Non-pigmented ciliary epithelial cell (primary cell): ENCODE measurements at places on chromosomes 12 and 14.

DNA sequence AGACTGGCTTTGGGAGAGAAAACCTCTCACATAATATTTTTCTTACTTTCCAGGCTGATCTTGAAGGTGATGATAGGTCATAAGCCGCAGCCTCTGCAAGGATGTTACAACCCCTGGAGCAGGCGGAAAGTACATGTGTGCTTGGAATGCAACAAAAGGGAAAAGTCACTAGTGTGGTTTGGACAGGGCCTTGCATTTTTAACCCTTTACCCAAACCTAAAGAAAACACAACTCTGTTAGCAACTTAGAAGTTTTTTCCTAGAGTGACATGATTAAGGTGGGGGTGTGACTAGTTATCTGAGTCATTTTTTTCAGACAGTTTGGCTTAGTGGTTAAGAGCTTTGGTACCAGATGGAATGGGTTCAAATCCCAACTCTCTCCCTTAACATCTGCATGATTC is 97.0 kb downstream of the TMEM30B start:
- peak; percentile 70 for DNase-seq

DNA sequence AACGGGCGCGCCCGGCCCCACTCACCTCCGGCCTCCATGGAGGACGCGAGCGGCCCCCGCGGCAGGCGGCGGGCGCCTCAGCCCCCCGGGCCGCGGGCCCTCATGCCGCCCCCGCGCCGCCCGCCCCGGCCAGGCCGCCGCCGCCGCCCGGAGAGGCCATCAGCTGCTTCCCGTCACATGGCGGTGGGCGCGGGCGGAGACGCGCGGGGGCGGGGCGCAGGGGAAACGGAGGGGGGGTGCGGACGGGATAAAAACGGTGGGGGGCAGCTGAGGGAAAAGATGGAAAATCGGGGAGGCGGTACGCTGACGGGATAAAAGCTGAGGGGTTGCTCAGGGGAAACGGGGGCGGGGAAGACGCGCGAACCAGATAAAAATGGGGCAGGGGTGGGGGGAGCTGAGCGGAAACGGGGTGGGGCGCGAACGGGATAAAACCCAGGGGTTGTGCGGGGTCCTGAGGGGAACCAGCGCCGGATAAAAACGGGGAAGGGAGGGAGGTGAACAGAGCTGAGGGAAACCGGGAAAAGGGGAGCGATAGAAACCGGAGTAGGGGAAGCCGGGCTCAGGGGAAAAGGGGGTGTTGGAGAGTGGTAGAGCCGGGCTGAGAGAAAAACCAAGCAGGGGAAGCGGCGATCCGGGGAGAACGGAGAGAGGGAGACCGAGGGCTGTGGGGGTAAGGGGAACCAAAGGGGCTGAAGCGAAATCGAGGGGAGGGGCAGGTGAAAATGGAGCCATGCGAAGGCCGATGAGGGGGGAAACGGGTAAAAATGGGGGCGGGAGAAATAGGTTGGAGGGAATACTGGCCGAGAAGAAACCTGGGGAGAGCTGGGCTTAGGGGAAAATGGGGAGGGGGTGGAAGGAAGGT is at the start of gene WSB2:
Gene WSB2, minus strand, starts transcription at position 169 of the 862 bp plus-strand sequence. Its CDS starts 131 bp downstream, at position 38.
- DNase-seq: no peak

GRCh38 chr12:109126784-109127183 is 10.4 kb downstream of the ACACB start:
- DNase-seq: no peak

GRCh38 chr14:20760950-20761349 is 7.3 kb upstream of the EDDM3B start:
- DNase-seq: no peak

GRCh38 chr12:89059056-89059455 is 293.2 kb downstream of the DUSP6 start:
- DNase-seq: no peak

DNA sequence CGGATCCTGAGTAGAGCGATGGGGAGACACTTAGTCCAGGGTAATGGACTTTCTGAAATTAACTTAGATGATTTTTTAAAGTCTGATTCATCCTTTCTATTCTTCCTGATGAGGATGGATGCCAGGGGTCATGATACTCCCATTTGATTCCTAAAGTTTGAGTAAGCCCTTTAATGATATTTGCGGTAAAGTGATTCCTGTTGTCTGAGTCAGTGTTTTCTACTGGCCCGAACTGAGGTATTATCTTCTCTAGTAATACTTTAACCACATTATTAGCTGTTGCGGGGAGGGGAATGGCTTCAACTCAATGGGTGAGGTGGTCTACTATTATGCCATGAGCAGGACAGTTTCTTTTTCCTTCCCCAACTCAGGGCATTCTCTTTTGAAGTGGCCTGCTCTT is 111.6 kb downstream of the RIN3 start:
- DNase-seq: no peak

- no peak for DNase-seq
These were observed 76.0 kb downstream of the VCPKMT start for GRCh38 chr14:50040401-50040775.

DNA sequence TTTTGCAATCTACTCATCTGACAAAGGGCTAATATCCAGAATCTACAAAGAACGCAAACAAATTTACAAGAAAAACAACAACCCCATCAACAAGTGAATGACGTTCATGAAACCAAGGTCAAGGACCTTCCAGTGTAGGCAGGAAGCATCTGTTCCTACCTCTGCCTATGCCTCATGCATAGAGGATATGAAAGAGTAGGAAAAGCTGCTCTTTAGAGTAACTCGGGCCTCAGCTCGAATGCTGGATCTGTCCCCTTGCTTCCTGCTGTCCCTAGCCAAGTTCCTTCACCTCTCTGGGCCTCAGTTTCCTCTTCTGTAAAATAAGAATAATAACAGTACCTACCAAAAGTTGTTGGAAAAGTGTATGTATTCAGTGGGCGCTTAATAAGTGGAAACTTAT is 65.0 kb downstream of the FOXN4 start:
- DNase-seq: no peak

DNA sequence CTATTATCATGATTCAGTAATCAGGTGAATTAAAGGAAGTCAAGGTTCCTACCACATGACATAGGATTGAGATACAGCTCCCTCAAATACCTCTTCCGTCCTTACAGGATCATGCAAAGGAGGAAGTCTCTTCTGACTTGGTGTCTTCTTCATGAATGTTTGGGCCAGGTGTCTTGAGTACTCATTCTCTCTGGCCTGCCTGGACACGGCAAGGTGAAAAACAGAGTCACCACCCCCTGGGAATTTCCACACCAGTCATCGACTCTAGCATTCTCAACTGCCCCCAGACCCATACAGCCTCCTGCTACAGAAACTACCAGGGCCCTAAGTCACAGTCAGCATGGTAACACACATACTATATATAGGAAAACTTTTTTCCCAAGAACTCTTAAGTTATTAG is 44.9 kb upstream of the LTBP2 start:
- DNase-seq: no peak

DNA sequence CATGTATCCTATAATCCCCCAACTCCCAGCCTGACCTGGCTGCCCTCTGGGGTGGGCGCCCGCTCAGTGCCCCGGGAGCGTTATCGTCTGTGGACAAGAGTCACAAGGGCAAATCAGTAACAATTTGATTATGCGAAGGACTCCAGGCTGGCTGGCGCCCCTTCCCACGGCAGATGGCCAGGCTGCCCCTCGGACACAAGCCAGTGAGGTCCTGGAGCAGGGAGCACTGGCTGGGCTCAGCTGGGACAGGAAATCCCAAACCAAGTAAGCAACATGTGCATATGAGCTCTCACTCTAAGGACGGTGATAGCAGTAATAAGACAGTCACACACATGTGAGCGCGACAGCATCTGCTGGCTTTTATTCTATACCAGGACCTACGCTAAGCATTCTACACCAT is 59.3 kb upstream of the FAM222A start:
- DNase-seq: no peak

DNA sequence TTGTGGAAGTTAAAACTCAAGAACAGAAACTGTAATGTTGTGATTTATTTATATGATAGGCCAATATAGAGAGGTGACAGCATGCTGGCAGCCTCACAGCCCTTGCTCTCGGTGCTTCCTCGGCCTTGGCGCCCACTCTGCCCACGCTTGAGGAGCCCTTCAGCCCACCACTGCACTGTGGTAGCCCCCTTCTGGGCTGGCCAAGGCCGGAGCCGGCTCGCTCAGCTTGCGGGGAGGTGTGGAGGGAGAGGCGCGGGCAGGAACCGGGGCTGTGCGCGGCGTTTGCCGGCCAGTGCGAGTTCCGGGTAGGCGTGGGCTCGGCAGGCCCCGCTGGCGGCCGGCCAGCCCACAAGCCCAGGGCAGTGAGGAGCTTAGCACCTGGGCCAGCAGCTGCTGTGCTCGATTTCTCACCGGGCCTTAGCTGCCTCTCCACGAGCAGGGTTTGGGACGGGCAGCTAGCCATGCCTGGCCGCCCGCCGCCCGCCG is 65.8 kb upstream of the SLC8A3 start:
- DNase-seq: no peak

DNA sequence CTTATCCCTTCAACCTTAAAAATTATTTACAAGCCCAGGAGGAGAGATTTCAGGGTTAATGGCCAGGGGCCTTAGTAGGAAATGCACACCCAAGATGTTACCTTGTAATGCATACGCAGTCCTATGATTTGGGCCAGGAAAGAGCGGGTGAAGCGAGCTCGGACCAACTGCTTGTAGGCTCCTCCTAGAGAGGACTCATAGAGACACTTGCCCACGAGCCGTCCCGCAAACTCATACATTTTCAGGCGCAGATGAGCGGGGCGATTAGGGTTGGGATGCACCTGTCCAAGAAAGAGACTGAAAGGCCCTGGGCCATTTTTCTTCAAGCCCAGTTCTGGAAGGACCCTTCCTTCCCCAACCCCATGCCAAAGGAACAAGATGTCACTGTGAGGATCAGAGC is 43.0 kb downstream of the AREL1 start:
- no peak for DNase-seq

- no peak for DNase-seq
These were observed 411.0 kb downstream of the NELL2 start for GRCh38 chr12:44465139-44465538.

DNA sequence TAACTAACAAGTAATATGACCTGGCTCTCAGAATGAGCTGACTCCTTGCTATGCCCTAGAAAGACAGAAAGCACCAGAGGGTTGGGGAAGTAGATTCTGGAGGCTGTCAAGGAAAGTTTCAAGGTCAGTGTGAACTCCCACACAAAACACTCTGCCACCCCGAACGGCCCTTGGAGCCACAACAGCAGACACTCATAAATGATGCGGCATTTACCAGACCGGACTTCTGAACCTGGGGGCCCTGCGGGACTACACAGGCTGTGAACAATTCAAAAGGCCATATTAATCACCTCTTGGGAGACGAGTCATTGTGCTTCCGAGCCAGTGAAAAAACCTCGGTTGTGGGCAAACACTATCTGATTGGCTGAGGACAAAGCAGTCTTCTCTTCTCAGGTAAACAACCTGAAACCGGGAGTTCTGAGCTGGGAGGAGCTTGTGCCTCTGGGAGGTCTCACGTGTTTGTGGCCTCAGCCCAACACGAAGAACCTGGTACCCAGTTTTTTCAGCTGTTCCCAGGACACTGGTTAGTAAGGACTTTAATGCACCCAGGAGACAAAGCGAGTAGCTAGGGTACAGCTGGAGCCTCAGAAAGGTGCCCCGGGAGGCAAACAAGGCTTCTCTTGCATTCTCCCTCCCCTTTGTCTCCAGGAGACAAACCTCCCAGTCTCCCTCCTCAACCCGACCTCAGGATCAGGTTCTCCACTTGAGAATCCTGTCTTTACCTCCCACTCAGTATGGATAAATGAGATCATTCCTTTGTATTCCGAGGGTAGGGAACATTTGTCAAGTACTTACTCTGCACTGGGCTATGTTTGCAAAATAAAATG is 35.3 kb downstream of the VWF start:
- DNase-seq: no peak

DNA sequence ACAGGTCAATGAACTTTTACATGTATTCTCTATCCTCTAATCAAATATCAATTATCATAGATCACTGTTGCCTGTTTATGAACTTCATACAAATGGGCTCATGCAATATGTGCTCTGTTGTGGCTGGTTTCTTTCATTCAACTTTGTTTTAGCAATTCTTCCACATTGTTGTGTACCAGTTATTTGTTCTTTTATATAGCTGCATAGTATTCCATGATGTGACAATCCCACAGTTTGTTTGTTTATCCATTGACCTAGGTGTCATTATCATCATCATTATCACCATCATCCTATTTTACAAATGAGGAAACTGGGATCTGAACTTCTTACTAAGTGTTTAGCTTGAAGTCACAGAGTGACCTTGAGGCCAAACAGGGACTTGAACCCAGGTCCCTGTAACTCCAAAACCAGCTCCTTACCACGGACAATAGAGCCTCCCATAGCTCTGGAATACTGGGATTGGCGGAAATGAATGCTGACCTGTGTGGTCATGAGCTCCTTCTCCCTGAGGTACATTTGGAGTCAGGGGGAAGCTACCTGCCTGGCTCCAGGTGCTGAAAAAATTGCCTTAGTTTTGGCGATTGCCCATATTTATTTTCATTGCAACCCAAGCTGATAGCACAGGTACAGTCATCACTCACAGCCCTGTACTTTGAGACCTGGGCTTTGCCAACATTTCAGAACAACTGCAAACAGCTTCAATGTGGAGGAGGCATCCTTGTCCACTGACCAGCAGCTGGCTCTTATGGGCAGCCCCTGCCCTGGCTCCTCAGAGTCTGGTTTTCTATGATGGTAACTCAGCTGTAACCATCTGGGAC is 9.2 kb downstream of the ZFP36L1 start:
- DNase-seq: no peak

DNA sequence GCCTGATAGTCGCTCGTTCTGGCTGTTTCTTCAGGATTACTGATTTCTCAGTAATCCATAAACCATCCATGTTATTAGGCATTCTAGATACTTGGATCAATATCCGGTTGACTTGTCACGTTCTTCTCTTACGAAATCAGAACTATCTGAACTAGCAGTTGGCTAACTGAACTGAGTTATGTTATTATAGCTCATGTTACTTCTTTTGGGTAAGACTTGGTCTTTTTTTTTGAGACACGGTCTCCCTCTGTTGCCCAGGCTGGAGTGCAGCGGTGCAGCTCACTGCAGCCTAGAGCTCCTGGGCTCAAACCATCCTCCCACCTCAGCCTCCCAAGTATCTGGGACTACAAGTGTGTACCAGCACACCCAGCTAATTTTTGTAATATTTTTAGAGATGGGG is 178.6 kb downstream of the PRKCH start:
- no peak for DNase-seq

DNA sequence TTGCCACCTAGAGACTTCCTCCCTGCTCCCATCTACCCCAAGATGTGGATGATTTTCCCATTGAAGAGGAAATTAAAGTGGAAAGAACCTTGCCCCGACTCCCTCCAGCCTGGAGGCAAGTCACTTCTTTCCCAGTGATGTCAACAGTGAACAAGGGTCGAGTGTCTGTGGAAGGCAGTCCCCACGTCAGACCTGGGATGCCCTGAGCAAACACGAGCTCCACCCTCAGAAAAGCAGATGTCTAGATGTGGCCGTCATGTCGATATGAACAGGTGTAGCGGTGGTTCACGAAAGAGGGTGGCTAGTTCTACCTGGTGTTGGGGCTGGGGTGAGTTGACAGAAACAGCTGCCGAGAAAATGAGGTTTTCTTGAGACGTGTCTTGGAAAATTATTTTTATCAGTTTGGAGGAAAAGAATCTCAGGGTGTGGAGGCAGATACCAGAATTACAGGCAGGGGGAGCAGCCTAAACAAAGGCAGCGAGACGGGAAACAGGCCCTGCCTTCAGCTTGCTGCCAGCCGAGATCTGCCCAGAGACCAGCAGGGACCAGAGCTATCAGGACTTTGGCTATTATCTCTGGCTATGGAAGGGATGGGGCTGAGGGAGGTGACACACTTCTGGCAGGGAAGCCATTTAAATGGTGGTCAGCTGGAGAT is 25.9 kb downstream of the SYNDIG1L start:
- no peak for DNase-seq
